Central memory CD4-positive, alpha-beta T cell (primary cell): ENCODE measurements at places on chromosomes 16 and 17.

DNA sequence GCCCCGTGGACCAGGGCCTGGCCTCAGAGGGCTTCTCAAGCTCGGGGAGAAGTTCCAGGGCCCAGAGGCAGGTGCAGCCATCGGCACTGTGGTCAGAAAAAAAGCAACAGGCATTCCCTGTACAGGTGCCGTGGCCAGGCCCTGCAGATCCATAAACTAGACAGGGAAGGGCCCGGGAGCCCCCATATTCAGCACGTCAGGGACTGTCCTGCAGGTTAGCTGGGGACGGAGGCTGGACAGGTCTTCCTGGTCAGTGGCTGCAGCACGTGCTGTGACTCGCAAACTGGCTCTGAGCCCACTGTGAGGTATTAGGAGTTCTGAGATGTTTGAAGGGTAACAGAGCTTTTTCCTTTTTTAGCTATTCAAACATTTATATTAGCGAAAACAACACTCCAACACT lies 15.0 kb upstream of the C16orf95 start:
- DNase-seq = no peak

- peak; percentile 99 for DNase-seq
Observed at GRCh38 chr17:7204828-7205461, 14.7 kb downstream of the DLG4 start.

DNA sequence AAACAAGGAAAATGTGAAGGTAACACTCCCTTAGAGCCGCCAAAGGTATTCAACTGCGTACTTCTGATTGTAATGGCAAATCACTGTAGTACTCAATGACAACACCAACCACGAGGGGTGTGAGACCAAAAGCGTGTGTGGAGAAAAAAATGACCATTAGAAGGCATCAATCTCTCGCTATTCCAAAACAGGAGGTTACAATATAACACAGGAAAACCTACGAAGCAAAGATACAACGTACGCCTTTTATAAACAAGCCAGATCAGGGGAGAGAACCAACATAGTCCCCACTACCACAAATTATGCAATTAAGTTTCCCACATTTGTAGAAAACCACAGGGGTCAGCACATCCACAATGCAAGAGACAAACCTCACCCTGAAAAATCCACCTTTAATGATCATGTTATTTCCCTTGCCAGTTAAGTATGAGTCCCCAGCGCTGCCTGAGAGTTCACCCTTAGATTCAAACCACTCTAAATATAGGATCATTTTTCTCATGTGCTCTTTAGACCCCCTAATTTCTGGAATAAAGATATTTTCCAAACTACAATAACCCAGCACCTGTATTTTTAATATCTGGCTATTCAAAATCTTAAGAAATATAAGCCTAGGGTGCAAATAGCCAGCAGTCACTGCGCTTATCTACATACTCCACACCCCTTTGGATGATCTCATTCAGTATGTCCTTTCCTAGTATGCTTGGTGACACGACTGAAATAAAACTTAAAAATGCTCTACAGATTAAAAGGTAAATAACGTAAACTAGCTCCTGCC lies 12.4 kb downstream of the TEX14 start:
- DNase-seq = no peak

DNA sequence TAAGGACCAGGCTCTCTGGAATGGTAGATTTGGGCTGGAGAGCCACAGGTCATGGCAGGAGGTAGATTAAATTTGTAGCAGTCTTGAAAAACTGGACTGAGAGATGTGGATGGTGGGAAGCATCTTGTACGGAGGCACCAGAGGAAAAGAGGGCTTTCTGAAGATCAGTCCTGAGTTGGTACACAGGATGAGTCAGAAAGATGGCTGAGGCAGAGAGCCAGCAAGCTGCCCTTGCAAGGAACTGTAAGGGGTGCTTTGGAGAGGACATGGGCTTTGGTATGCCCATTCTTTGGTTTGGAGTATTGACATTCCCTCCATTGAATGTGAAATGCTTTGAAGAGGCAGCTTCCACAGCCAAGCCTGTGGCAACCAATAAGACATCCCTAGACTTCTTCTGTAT lies 55.9 kb downstream of the MYOCD start:
- DNase-seq = no peak

DNA sequence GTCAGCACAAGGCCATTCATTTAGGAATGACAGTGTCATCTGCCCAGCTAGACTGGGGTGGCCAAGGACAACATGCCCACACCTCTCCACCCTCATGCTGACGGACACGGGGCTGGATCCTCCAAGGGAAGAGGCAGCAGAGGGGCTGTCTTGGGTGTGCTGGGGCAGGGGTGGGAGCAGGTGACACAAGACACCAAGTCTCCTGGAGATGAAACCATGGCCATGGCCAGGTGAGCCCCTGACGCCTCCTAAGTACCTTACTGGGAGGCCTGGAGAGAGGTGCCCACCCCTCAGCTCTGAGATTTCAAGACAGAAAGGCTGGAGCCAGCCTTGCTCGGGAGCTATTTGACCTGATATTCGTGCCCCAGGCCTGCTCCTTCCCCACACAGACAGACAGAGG lies 9.0 kb upstream of the RASD1 start:
- DNase-seq = no peak

DNA sequence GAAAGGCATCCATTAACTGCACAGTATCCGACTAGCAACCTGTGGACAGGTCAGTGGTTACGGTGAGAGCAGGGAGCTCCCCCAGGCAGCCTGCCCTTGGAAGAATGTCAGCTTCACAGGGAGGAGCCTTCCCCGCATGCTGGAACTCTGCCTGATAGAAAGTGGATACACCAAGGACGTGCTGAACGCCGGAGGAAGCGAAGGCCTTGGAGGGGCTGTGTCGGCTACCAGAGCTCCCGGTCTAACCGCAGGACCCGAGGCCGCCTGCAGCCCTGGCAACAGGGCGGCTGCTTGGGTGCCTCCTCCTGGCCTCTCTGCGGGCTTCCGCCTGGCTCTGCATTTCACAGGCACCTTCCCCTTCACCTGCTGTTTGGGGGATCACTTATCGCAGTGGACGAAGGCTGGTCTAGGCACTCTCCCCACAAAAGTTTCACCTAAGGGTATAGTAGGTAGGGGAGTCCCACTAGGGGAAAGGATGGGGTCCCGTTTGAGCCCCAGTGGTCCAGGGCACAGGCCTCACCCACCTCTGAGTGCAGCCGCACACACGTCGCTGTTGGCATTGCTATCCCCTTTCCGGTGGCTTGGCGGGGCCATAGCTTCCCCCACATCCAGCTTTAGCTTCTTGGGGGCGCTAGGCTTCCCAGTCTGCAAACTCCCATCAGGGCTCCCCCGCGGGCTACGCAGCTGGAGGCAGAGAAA lies 29.8 kb downstream of the PELP1 start:
- no peak for DNase-seq

GRCh38 chr17:18025945-18026776 lies 12.8 kb downstream of the ATPAF2 start:
- DNase-seq = no peak

DNA sequence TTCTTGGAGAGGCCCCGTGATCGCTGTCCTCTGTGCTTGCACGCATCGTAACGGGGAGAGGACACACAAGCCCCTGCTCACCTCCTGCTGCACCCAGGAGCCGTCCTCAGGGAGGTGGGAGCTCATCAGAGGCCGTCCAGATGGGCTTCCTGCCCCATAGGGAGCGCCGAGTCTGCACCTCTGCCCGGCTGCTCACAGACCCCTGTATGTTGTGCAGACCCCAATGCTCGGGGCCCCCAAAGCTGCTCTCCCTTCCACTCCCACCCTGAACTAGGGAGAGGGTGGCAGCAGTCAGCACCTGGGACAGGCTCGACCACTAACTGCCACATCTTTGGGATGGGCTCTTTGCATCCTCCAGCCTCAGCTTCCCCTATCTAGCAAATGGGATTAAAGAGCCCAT lies 4.4 kb upstream of the ZNF469 start:
- no peak for DNase-seq

- DNase-seq = no peak
Observed at GRCh38 chr16:28188085-28188916, 23.5 kb downstream of the XPO6 start.

DNA sequence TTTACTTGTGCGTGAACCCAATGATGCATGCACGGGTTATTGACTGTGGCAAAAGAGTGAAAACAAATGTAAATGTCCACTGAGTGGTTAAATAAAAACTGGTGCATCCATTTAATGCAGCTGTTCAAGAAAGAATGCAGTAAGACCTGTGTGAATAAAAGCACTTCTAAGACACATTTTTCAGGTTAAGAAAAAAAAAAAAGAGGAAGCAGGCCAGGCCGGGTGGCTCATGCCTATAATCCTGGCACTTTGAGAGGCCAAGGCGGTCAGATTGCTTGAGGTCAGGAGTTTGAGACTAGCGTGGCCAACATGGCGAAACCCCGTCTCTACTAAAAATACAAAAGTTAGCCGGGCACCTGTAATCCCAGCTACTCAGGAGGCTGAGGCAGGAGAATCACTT lies 11.8 kb downstream of the CNGB1 start:
- no peak for DNase-seq
